ENCODE measurements at places on chromosomes 13 and 19.

DNA sequence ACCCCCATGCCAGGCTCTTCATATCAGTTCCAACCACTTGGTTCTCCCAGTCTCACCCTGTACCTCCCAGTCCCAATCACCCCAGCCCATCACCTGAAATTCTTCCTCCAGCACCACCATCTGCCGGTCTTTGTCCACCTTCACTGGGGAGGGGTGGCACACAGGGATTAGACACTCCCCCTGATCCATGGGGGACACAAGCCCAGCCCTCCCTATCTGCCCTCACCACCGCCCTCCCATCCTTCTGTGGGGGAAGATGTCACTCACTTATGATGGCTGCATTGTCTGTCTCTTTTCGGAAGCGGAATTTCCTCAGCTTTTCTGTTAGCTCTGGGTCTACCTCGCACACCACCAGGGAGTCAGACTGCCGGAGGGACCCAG lies 685 bp downstream of the GMFG start:
- DNase-seq: no peak

DNA sequence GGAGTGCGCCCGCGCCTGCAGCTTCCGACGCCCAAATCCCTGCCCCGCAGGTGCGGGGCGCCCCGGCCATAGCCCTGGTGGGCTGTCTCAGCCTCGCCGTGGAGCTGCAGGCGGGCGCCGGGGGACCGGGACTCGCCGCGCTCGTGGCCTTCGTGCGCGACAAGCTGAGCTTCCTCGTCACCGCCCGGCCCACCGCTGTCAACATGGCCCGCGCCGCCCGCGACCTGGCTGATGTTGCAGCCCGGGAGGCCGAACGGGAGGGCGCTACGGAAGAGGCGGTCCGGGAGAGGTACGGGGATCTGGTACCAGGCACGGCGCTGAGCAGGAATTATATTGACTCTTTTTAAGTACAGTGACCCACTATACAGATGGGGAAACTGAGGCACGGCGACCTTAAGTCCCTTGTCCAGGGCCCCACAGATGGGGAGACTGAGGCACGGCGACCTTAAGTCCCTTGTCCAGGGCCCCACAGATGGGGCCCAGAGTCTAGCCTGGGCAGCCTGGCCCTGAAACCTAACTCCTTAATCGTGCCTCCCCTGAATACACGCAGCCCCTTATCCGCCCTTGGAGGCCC lies 586 bp downstream of the MRI1 start:
- DNase-seq: no peak

GRCh38 chr19:44303976-44304568 lies 753 bp downstream of the ZNF235 start:
- DNase-seq: no peak

DNA sequence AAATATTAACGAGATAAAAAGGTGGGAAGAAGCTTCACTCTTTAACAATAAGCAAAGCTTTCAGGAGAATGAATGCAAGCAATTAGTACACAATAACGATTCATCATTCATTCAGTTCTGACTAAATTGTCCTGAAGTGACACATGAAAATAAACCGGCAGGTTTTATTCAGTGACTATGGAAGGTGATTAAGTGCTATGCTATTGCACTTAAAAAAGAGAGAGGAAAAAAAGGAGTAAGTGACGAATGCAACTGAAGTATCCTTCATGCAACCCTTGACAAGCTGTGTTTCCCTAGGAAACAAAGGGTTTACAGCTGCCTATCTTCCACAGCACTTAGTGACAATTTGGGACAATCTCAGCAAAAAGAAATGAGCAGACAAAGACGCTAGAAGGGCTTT lies 1.4 kb downstream of the LIG4 start:
- no peak for DNase-seq

DNA sequence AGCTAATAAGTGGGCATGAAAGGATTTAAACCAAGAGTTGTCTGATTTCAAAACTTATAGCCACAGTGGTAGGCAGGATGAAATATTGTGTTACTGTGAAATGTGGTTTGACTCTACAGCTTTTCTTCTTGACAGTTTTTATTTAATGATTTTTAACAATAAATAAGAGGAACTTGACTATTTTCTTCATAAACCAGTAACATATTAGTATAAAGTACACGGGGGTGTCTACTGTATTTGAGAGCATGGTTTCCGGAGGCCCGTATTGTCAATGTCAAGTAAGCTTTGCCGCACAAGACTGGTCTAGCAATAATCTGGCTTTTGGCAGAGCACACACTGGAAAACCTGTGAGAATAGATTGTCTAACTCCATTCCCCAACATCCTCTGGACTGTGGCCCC lies 894.5 kb downstream of the PCDH9 start:
- no peak for DNase-seq
